ENCODE measurements at places on chromosomes 2 and 18.

GRCh38 chr2:239935789-239936758, 89.1 kb downstream of the NDUFA10 start:
- peak; percentile 22 for DNase-seq

GRCh38 chr2:134367213-134367612, 113.3 kb downstream of the MGAT5 start:
- DNase-seq: no peak

DNA sequence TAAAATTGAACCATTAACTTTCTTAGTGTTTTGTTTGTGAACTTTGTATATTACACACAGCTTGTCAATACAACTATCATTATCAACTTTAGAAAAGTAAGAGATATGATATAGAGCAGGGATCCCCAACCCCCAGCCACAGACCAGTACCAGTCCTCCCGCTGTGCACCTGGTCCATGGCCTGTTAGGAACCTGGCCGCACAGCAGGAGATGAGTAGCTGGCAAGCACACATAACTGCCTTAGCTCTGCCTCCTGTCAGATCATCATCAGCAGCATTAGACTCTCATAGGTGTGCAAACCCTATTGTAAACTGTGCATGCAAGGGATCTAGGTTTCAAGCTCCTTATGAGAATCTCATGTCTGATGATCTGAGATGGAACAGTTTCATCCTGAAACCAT, 491.0 kb upstream of the NXPH2 start:
- DNase-seq: no peak

DNA sequence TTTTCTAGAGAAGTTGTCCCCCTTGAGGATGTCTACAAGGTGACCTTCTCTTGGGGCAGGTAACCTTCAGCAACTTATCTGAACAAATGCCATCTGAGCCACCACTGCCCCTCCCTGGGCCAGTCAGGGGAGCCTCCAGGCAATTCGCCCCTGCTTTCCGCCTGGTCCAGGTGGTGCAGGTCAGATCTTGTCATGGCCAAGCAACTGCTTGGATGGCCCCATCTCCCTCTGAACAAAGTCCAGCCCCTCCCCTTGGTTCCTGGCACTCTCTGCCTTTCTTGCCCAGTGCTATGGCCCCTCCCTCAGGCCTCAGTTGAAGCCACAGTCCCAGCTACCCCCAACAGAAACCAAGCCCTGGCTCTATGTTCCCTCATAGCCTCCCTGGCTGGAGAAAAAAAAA, 138.7 kb downstream of the ALPK2 start:
- DNase-seq: no peak

GRCh38 chr2:7019191-7019590, 102.0 kb downstream of the RNF144A start:
- DNase-seq: no peak

- DNase-seq: no peak
Observed at GRCh38 chr2:98385050-98385699, 38.9 kb downstream of the CNGA3 start.

Data from RWPE2 (cell line).